Upper lobe of right lung (tissue), 1 donor: ENCODE measurements at places on chromosomes 2 and 18. TPM values are rescaled to one million over a fixed set of nuclear protein-coding genes. Genes with fewer than 3 reads are reported as not detected.

Gene CFAP65
- not detected for total RNA-seq

Gene MRO
- total RNA-seq: 0.20 TPM

GRCh38 chr2:148615381-148615841, 29.1 kb upstream of the EPC2 start:
- H3K27me3 ChIP-seq: no peaks in the 10 kb centered on the region
- H3K4me1 ChIP-seq: peaks cover 23% of the 10 kb centered on the region
- H3K36me3 ChIP-seq: no peaks in the 10 kb centered on the region
- no peak overlapping the region for H3K27ac ChIP-seq
- H3K4me3 ChIP-seq: no peak overlapping the region
- DNase-seq: no peak

DNA sequence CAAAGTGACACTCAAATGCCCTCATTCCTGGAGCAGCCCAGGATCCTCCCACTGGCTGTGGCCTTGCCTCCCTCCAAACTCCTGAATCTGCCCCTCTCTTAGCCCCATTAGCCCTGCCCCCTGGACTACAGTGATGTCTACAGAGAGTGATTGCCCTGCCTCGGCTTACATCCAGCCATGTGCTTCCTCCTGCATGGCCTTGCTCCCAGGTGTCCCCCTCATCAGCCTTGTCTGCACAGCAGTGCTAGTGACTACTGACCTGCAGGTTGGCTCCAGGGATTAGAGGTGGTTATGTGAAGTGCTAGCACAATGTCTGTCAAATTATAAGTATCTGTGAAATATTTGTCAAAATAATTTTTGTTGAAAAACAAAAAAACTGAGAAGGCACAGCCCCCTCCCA, 259.1 kb upstream of the MYT1L start:
- DNase-seq: no peak
- H3K27me3 ChIP-seq: no peaks in the 10 kb centered on the region
- H3K4me1 ChIP-seq: no peaks in the 10 kb centered on the region
- H3K27ac ChIP-seq: no peak overlapping the region

DNA sequence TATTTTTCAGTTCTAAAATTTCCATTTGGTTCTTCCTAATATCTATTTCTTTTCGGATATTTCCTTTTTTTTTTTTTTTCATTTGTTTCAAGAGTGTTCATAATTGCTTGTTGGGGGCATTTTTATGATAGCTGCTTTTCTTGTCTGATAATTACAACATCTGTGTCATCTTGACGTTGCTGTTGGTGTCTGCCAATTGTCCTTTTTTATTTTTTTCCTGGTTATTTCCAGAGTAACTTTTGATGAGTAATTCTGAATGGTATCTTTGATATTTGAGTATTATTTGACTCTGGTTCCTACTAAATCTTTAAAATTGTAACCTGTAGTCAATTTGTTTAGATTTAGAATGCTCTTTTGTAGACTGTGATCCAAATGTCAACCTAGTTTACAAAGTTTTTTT, 51.3 kb upstream of the CHRNA1 start:
- H3K4me3 ChIP-seq: no peak overlapping the region
- no peaks in the 10 kb centered on the region for H3K4me1 ChIP-seq
- no peak for DNase-seq
- no peaks in the 10 kb centered on the region for H3K36me3 ChIP-seq

GRCh38 chr2:71696381-71696780, 243.0 kb downstream of the DYSF start:
- no peaks in the 10 kb centered on the region for H3K36me3 ChIP-seq
- H3K4me3 ChIP-seq: no peak overlapping the region
- no peak overlapping the region for H3K27ac ChIP-seq
- H3K4me1 ChIP-seq: no peaks in the 10 kb centered on the region
- DNase-seq: peak; percentile 46
- H3K27me3 ChIP-seq: no peaks in the 10 kb centered on the region

- H3K27me3 ChIP-seq: peaks cover 51% of the 10 kb centered on the region
- H3K36me3 ChIP-seq: no peaks in the 10 kb centered on the region
- H3K4me3 ChIP-seq: no peak overlapping the region
- peaks cover 26% of the 10 kb centered on the region for H3K4me1 ChIP-seq
- no peak for DNase-seq
Observed at GRCh38 chr2:132667706-132668105, 2.3 kb downstream of the LYPD1 start.

DNA sequence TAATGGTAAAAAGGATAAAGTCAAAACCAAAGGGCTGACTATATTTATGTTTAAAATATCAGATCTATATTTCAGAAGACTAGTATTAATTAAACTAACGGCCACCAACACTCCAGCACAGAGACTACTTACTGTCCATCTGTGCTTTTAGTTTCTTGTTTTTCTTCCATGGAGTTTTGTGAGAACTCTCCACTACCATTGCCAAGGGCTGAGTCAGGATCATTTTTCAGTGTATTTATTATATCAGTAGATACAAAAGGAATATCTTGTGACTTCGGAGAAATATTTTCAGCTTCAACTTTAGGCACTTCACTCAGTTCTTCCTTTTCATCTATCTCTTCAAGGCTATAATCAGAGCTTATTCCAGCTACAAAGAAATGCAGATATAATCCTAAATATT, 79.1 kb upstream of the GRB14 start:
- no peak overlapping the region for H3K27ac ChIP-seq
- no peaks in the 10 kb centered on the region for H3K27me3 ChIP-seq
- no peaks in the 10 kb centered on the region for H3K4me1 ChIP-seq

GRCh38 chr2:105796791-105797190, 52.1 kb downstream of the NCK2 start:
- peaks cover 53% of the 10 kb centered on the region for H3K4me1 ChIP-seq
- H3K36me3 ChIP-seq: no peaks in the 10 kb centered on the region
- H3K4me3 ChIP-seq: no peak overlapping the region
- no peaks in the 10 kb centered on the region for H3K27me3 ChIP-seq

DNA sequence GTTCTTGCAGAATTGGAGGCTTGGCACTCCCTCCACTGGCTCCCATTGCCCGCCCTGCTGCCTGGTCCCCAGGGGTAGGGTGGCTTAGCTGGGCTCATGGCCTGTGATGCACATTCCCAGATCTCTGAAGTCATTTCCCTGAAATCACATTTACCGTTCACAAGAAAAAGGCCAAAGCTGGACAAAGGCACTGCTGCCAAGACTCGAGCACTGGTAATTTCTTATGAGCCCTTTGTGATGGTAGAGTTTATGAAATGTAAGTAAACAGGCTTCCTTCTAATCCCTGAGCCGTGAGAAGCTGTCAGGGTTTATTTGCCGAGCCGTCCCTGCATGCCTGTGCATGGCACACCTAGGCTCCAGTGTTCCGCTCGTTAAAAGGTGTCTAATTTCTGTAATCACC, 247.2 kb upstream of the EPAS1 start:
- no peaks in the 10 kb centered on the region for H3K4me1 ChIP-seq
- H3K36me3 ChIP-seq: no peaks in the 10 kb centered on the region
- DNase-seq: no peak
- no peaks in the 10 kb centered on the region for H3K27me3 ChIP-seq

DNA sequence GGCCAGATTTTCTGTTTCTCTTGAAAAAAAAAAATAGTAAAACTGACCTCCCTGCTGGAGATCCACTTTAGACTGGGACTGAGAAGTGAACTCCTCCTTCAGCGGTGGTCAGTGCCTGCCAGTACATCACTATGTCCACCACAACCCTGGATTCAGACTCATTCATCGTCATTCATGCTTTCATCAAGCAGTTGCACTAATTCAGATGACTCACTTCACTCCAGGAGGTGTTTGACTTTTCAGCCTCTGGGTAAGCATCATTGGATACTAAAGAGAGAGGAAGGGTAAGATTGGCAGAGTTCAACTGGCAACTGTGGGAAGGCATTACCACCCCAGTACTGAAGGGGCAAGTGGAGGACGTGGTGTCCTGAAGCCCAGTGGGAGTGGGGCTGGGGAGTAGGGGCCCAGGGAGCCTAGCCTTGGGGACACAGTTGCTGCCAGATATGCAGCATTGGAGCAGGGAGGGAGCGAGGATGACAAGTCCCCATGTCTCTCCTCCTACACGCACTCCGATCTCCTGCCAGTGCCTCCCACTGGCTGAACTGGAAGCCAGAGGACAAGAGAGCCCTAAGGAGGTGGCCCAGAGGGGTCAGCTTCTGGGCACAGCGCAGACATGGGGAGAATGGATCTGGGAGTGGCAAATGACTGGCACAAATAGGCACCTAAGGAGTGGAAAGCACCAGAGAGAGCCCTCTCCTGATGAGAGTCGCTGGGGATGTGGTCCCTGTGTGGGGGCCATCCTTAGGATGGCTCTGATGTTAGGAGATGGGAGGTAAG, 111.1 kb downstream of the TGFA start:
- DNase-seq: no peak
- H3K27ac ChIP-seq: no peak overlapping the region
- H3K36me3 ChIP-seq: no peaks in the 10 kb centered on the region
- no peak overlapping the region for H3K4me3 ChIP-seq
- no peaks in the 10 kb centered on the region for H3K27me3 ChIP-seq

DNA sequence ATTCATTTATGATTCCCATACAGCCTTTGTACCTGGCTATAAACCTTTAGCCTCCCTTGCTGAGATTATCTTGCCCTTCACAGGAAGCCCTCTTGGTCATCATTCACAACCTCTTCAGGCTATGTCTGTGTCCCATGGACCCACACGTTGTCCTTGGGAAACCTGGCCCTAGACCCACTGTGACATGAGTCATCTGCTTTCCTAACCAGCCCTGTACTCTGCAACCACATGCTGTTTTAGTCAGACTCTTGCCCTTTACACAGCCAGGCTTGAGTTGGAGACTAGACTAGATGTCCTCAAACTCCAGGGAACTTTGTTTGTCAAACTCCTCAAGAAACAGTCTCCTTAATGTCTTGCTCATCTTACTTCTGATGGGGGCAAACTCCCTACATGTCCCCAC, 229.3 kb upstream of the ZSWIM2 start:
- no peak overlapping the region for H3K4me3 ChIP-seq
- H3K4me1 ChIP-seq: no peaks in the 10 kb centered on the region
- DNase-seq: no peak
- H3K27ac ChIP-seq: no peak overlapping the region
- H3K27me3 ChIP-seq: no peaks in the 10 kb centered on the region
- no peaks in the 10 kb centered on the region for H3K36me3 ChIP-seq
